Epithelial cell of esophagus (primary cell): ENCODE measurements at places on chromosomes 4 and X.

- no peak for DNase-seq
Observed at GRCh38 chr4:65202853-65203236, 467.4 kb downstream of the EPHA5 start.

GRCh38 chr4:24837781-24838180 lies 42.4 kb downstream of the SOD3 start:
- no peak for DNase-seq

DNA sequence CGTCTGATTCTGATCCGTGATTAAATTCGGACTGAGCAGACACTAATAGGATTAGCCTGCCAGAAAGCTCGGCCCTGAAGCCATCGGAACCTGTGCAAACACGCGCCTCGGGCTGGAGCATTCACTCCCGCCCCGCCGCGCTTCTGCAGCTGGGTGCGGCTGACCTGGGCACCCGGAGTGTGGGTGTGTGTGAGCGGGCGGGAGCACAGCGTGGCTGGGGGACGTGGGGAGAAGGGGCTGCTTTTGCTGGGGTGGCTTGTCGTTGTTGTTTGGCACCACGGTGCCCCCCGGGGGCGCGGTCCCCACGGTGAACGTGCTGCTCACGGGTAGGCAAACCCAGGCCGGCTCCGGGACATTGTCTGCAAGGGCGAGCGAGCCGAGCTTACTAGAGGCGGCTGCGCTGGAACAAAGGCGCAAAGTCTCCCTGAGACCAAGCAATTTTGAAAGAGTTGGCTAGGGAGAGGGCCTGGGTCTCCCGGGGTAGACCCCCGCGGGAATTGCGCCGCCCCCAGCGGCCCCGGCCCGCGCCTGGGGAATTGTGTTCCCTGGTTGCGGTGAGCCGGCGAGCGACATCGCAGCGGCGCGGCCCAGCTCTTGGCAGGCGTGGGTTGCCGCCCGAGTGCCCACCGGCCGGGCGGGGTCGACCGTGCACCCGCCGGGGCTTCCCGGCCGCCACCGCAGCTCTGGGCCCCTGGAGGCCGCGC lies 1.4 kb downstream of the MAMLD1 start:
- DNase-seq, result peak; percentile 34

DNA sequence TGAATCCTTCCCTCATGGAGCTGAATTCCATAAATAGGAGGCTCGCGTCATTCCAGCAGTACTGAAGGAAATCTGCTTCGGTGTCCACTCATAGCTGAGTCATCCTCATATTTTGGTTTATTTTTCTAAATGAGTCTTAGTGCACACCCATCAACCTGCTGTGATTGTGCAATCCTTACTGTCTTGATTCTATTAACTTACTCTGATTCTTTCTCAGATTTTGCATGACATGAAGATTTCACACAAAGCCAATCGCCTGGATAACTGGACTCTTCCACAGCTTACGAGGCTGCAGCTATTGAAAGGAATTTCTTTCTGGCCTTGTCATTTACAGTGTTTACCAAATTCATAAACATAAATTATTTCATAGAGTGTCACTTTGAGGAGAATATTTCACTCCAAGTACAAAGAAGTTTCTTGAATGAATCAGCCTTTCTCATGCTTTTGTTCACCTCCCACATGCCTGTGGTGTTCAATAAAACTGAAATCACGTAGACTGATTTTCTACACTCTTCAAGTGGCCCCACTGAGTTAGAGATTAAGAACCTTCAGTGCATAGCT lies 207.6 kb upstream of the SLITRK2 start:
- DNase-seq, result peak; percentile 43

- peak; percentile 36 for DNase-seq
Observed at GRCh38 chrX:153474718-153475117, 4.3 kb upstream of the HAUS7 start.

GRCh38 chrX:130173190-130173895 lies 1.6 kb downstream of the RAB33A start:
- peak; percentile 4 for DNase-seq

GRCh38 chr4:5478697-5479096 lies 229.7 kb downstream of the EVC2 start:
- DNase-seq, result no peak

DNA sequence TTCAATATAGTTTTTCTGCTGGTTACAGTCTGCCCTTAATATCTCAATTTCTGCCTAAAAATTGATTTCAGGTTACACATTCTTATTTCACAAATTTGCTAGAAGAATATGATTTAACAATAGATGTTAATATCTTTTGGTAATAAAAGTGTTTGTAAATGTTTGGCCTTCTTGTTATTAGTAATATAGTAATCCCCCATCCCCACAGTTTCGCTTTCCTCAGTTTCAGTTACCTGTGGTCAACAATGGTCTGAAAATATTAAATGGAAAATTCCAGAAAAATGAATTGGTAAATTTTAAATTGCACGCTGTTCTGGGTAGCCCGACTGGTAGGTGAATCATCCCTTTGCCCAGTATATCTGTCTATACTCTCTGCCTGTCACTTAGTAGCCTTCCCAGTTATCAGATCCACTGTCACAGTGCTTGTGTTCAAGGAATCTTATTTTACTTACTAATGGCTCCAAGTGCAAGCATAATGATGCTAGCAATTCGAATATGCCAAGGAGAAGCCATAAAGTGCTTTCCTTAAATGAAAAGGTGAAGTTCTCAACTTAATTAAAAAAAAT lies 3.5 kb upstream of the BMP2K start:
- no peak for DNase-seq

DNA sequence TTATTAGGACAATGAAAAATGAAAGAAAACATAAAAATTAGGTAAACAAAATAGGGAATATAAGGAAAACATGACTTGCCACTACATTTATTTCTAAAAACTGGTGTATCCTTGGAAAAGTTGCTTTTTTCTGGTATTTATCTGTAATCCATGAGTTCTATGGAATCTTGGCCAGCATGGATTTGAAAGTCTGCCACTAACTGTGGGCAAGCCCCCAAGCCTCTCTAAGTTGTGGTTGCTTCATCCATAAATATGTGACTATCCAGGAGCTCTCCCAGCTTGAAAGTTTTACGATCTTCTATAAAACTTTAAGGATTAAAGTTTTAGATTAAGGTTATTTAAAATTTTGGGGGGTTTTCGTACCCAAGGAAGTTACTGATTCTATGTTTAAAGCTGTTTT lies 21.8 kb downstream of the RPS6KA3 start:
- no peak for DNase-seq

DNA sequence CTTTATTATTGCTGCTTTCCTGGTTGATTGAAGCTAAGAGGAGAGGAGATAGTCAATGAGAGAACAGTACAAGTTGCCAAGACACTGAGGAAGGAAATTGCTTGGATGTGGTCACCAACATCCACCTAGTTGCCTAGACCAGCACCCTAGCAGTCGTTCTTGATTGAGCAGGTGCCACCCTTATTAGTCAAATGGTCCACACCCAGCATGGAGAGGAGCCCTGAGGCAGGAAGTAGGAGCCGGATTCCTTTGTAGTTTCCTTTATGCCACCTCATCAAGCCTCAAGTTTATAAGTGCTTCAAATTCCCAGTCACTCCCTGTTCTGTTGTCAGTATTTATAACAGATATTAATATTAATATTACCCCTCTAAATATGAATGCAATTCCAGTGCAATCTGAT lies 19.1 kb downstream of the PAGE2 start:
- peak; percentile 67 for DNase-seq

GRCh38 chrX:70636218-70636617 lies 191.6 kb downstream of the DLG3 start:
- DNase-seq, result no peak

GRCh38 chr4:169293343-169294176 lies 22.8 kb upstream of the SH3RF1 start:
- no peak for DNase-seq

GRCh38 chrX:71198066-71198465 lies 25.0 kb upstream of the GJB1 start:
- no peak for DNase-seq

DNA sequence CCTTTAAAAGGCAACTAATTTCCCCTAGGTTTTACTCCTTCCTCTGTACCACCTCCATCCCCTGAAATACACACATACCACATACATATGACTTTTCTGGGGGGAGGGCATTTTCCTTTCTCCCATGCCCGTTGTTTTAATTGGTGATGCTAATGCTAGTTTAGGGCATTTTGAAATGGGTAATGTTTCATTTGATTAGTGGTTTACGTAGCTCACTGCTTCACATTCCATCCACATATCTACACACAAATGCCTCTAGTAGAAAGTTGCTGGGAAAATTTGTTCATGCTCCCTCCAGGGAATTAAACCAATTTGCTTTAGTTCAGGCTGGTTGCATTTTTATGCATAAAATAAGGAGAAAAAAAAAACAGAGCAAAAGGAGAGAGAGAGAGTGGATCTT lies 231.2 kb downstream of the FRAS1 start:
- no peak for DNase-seq

GRCh38 chrX:118675326-118675965 lies 52.0 kb upstream of the IL13RA1 start:
- DNase-seq, result no peak

- no peak for DNase-seq
Observed at GRCh38 chrX:132153166-132153565, 25.3 kb upstream of the FRMD7 start.

DNA sequence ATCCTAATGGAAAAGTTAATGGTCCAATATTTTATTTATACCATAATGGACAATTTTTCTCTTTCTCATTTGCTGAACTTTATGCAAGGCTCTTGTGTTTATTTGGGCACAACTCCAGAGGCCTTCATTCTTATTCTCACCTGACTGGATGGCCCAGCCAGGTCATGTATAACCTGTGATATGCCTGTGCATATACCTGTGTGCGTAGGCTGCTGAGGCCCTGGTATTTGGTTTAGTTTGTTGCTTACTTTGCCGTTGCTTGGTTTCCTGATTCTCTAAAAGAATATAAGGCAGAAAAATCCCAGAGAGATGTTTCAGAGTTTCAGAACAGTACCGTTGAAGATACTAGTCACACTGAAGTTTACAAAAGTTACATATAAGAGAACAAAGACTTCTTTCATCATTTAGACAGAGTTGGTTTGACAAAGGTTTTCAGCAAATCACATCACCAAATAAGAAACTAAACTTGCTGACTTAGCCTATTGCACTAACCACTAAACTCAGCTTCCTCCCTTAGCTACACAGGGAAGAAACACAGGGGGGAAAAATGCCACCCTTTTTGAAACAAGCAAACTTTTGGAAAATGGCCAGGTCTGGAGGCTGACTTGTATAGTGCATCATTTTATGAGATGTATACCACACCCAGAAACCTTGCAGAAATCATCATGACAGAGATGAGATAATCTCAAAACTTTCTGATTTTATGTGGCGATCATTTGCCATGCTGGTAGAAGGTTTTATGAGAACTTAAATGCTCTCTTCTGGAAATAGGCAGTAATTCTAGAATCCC lies 248.5 kb downstream of the GRIA3 start:
- peak; percentile 76 for DNase-seq

DNA sequence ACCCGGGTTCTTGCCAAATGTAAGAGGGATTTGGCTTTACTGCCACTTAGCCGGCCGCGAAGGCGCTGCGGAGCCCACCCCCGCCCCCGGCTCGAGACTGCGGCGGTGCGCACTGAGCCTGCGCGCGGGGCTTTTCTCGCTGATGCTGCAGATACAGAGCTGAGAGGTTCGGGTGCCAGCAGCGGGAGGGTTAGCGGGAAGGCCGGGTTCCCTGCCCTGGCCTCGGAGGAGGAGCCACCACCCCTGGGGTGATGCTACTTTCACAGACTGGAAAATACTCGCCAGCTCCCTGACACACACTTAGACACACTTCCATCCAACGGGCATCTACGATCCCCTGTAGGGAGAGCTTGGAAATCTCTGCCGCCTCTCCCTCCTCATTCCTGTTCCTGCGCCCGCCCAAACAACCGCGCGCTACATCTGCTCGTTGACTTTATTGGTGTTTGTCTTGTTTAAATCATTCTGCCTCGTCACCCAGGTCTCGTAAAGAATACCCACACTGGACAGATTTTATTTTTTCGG lies 2.1 kb upstream of the PCDH7 start:
- peak; percentile 44 for DNase-seq

DNA sequence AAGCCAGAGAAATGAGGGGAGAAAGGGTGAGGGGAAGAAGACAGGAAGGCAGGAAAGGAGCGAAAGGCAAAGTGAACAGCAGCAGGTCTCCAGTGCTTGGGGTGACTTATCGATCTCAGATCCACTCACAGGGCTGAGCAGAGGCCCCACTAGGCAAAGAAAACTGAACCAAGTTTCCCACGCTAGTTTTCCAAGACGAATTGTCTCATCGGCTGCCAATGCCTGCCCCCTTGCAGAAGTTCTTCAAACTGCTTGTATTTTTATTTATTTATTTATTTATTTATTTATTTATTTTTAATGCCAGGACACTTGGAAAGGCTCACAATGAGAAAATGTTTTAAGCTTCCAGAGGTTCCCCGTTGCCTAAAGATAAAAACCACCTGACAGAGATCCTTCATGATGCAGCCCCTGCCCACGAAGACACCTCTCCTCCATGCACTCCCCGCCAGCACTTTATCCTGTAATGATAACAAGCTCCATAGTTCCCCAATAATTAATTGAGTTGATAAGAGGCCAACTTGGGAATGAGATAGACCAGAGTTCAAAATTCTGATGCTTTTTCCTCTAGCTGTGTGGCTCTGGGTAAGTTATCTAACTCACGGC lies 43.2 kb downstream of the QDPR start:
- peak; percentile 27 for DNase-seq

DNA sequence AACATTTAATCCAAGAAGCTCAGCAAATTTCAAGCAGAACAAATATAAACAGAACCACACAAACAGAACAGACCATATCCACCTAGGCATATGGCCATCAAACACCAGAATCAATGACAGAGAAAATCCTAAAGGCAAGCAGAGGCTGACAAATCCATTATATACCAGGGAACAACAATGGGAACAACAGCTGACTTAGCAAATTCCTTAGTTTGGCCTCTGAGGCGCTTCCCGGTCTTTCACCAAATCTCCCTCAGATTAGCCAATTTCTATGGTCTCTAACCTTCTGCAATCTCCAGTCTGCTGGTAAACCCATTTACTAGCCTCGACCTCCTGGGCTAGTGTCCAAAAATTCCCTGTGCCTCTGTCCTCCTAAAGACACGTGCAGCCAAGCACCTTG lies 59.2 kb downstream of the GPR143 start:
- no peak for DNase-seq

DNA sequence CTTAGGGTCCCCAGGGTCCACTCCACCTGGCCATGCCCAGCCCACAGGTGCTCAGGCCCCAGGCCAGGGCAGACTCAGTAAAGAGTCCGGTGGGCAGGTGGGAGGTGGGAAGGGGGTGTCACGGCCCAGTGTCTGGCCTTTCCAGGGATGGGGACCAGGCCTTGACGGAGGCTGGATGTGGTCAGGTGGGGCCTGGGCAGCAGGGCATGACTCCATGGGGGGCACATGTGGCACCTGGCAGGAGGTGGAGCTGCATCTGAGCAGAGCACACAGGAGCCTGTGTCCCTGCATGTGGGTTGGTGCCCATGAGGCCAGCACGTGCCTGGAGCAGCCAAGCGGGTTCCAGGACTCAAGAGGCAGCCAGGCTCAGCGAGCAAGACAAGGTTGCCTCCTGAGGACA lies 132.9 kb downstream of the FAM53A start:
- no peak for DNase-seq

- DNase-seq, result peak; percentile 41
Observed at GRCh38 chr4:2041239-2042130, 17.6 kb upstream of the NAT8L start.
